Activated T-cell treated with anti-CD3 and anti-CD28 coated beads, Interleukin-2, amount 50 U/mL, for 72 hours (primary cell): ENCODE measurements at places on chromosomes 13 and 19. TPM values are rescaled to one million over a fixed set of nuclear protein-coding genes. Genes with fewer than 3 reads are reported as not detected.

CEACAM16 gene
- not detected for total RNA-seq

BEST2 gene
- total RNA-seq = not detected

ZNF583 gene
- 2.7 TPM for total RNA-seq

SWSAP1 gene
- 1.9 TPM for total RNA-seq

CNN1 gene
- not detected for total RNA-seq

CEACAM3 gene
- total RNA-seq = not detected

PDE4C gene
- total RNA-seq = 0.10 TPM

CBY2 gene
- 0.32 TPM for total RNA-seq

C19orf18 gene
- 2.1 TPM for total RNA-seq

GNA15 gene
- total RNA-seq = 32.8 TPM

TEX29 gene
- total RNA-seq = 1.1 TPM

GSX1 gene
- not detected for total RNA-seq

MOB3A gene
- total RNA-seq = 129 TPM

SELENOV gene
- total RNA-seq = not detected

DNA sequence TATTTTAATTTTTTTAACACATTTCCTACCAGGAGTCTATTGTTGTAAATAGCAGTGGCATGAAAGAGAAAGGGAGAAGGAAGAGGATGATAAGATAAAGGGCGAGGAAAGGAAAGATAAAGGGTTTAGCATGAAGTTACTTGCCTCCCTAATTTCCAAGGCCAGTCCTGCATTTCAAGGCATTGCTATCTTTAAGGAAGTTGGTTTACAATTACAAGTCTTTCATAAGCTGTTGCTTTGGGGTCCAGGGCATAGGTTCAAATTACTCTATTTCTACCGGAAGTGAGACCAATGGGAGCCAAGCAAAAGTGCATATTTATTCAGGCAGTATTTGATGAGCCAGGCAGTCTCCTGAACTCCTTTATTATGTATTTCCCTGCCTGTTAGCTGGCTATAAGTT is 27.7 kb upstream of the UBL3 start:
- no peaks in the 10 kb centered on the region for H3K4me1 ChIP-seq
- DNase-seq = no peak

DNA sequence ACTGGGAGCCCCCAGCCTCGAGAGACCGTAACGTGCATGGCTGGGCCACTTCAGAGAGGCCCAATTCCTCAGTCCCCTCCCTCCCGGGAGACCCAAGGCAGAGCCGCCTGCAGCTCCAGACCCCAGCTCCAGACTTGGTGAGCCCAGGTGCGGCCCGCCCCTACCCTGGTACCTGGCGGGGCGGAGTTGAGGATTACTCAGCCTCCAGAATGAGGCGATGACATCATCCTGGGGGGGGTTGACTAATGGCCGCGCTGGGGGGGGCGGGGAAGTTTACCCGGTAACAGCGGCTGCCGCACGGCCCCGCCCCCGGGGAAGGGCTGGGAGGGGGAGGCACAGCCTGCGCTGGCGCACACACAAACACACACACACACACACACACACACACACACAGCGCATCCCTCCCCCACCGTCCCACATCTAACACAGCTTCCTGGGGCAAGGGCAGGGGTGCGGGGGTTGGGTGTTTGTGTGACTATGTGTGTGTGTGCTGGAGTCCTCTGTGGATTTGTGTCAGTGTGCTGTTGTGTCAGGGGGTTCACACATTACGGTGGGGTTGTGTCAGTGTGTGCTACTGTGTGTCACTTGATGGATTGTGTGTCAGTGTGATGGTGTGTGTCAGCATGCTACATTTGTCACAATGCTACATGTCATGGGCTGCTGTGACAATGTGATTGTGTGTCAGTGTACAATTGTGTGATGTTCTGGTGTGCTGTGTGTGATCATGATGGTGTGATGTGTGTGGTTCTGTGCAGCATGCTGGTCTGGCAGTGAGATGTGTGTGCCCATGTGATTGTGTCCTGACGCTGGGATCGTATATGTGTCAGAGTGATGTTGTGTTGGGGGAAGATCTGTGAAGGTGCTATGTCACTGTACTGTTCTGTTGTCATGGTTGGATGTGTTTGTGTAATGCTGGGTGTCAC is 10.3 kb upstream of the BBC3 start:
- peaks cover 6% of the 10 kb centered on the region for H3K27me3 ChIP-seq
- H3K27ac ChIP-seq = no peak overlapping the region
- H3K4me1 ChIP-seq = peaks cover 16% of the 10 kb centered on the region

- H3K4me1 ChIP-seq = peaks cover 89% of the 10 kb centered on the region
- peaks cover 17% of the 10 kb centered on the region for H3K36me3 ChIP-seq
- H3K27ac ChIP-seq = peak overlapping the region; percentile 68
- no peaks in the 10 kb centered on the region for H3K27me3 ChIP-seq
- DNase-seq = no peak
These were observed 41.4 kb downstream of the GATAD2A start for GRCh38 chr19:19446655-19447437.

GRCh38 chr19:8592231-8593009 is 15.2 kb upstream of the MYO1F start:
- peaks cover 9% of the 10 kb centered on the region for H3K36me3 ChIP-seq
- no peaks in the 10 kb centered on the region for H3K27me3 ChIP-seq
- H3K4me1 ChIP-seq = peaks cover 11% of the 10 kb centered on the region
- no peak overlapping the region for H3K27ac ChIP-seq
- peak overlapping the region; percentile 82 for H3K4me3 ChIP-seq
- peak; percentile 97 for DNase-seq

GRCh38 chr19:907183-907853 is 5.7 kb downstream of the R3HDM4 start:
- peaks cover 4% of the 10 kb centered on the region for H3K36me3 ChIP-seq
- H3K27ac ChIP-seq = peak overlapping the region; percentile 46
- peak; percentile 50 for DNase-seq
- H3K27me3 ChIP-seq = no peaks in the 10 kb centered on the region
- H3K4me1 ChIP-seq = peaks cover 60% of the 10 kb centered on the region

DNA sequence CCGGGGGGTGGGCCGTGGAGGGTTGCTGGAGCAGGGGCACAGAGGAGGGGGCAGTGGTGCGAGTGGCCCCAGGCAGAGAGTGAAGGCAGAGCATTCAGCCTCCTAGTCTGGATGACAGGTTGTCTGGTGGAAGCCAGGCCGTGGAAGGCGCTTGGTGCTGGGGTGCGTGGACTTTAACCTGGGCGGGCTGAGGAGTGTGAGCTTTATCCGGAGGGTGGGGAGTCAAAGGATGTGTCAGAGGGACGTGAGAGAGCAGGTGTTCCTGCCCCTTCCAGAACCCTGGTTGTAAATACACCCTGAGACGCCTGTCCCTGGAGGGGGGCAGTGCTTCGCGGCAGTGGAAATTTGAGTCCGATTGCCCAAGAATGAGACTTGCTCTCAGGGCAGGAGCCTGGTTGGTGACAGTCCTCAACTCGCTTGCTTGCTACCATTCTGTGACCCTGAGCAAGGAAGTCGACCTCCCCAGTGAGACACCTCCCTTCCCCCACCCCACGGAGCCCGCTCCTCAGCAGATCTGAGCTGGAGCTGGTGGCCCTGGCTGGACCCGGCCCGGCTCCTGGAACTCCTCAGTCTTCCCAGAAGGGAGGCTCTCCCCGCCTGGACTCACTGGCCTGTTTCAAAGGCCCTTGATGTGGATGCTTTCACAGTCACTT is 2.3 kb downstream of the SPPL2B start:
- peak overlapping the region; percentile 58 for H3K4me3 ChIP-seq
- peaks cover 71% of the 10 kb centered on the region for H3K4me1 ChIP-seq
- no peaks in the 10 kb centered on the region for H3K27me3 ChIP-seq
- H3K36me3 ChIP-seq = peaks cover 13% of the 10 kb centered on the region
- no peak overlapping the region for H3K27ac ChIP-seq

DNA sequence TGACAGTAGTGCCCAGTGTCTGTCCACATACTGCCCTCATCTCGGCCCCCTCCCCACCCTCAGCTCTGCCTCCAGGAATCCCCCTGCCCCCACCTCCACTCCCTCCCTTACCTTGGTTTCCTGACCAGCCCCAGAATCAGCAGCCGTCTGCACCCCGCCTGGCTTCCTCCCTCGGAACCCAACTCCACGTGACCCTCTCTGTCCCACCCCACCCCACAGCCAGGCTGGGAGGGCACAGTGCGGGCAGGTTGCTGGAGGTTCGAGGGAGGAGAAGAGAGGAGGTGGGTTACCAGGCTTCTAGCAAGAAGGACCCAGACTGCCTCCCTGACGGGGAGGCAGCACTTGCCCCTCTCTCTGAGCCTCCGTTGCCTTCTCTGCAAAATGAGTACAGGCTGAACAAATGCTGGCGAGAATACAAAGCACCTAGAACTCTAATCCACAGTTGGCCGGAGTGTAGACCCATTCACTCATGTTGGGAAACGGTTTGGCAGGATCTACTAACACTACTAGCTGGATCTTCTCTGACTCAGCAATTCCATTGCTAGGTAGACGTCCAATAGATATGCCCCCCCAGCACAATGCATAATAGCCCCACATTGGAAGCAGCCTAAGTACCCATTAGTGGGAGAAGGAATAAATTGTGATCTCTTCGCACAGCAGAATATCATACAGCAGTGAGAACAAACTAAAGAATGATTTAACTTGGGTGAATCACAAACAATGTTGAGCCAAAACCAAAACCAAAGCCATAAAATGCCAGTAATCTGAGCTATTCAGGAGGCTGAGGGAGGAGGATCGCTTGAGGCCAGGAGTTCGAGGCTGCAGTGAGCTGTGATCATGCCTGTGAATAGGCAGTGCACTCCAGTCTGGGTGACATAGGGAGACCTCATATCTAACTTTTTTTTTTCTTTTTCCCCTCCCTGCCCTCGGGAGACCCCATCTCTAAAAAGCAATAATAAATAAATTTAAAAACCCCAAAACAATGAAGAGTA is at the start of gene RASAL3:
RASAL3 (minus strand) TSS at position 151 of the 992 bp plus-strand sequence. CDS start 186 bp downstream, outside the sequence.
- peaks cover 67% of the 10 kb centered on the region for H3K4me1 ChIP-seq
- peaks cover 5% of the 10 kb centered on the region for H3K36me3 ChIP-seq
- peak within 1 kb of the TSS; percentile 98 for H3K4me3 ChIP-seq

DNA sequence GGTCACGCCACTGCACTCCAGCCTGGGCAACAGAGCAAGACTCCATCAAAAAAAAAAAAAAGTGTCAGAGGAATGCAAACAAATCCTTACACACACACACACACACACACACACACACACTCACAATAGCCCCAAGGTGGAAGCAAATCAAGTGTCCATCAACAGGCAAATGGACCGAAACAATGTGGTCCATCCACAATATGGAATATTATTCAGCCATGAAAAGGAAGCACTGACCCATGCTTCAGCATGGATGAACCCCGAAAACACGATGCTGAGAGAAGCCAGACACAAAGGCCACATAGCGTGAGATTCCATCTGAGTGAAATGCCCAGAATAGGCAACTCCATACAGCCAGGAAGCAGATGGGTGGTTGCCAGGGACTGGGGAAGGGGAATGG is 16.5 kb upstream of the KLF2 start:
- no peak for DNase-seq
- H3K27ac ChIP-seq = no peak overlapping the region
- H3K36me3 ChIP-seq = no peaks in the 10 kb centered on the region
- H3K27me3 ChIP-seq = no peaks in the 10 kb centered on the region
- no peak overlapping the region for H3K4me3 ChIP-seq

GRCh38 chr13:42602906-42603305 is 29.0 kb downstream of the TNFSF11 start:
- no peak overlapping the region for H3K4me3 ChIP-seq
- H3K27ac ChIP-seq = no peak overlapping the region
- peaks cover 9% of the 10 kb centered on the region for H3K4me1 ChIP-seq
- DNase-seq = no peak
- H3K36me3 ChIP-seq = no peaks in the 10 kb centered on the region

GRCh38 chr13:91804724-91805123 is 406.3 kb downstream of the GPC5 start:
- H3K36me3 ChIP-seq = no peaks in the 10 kb centered on the region
- DNase-seq = no peak
- no peak overlapping the region for H3K4me3 ChIP-seq
- H3K27me3 ChIP-seq = no peaks in the 10 kb centered on the region
- H3K27ac ChIP-seq = no peak overlapping the region

DNA sequence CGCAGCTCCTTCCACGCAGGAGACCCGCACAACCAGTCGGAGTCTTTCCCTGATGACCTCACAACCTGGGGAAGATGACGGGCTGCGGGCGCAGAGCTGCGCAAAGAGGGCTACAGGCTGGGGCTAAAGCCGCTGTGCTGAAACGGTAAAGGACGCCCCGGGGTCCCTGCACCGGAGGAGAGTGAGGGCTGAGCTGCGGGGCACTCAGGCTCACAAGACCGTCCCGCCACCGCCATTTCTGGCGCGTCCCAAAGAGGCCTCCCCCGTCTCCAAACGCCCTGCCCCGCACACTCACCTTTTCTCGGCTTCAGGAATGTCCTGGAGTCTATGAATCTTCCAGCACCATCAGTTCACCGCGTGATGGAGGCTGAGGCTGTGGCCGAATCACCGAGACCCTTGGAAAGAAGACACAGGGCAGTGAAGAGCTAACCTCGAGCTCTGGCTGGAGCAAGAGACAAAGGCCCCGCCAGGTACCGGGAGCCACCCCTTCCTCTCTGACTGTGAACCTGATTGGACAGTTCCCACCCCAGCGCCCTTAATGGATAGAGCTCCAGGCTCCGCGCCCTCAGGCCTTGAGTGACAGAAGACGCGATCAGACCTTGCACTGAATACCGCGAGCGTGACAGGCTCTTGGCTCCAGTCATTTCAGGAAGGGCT is 41.8 kb upstream of the ZNF429 start:
- H3K27me3 ChIP-seq = no peaks in the 10 kb centered on the region
- no peak overlapping the region for H3K27ac ChIP-seq
- H3K36me3 ChIP-seq = peaks cover 16% of the 10 kb centered on the region
- H3K4me3 ChIP-seq = peak overlapping the region; percentile 78
- H3K4me1 ChIP-seq = peaks cover 6% of the 10 kb centered on the region

DNA sequence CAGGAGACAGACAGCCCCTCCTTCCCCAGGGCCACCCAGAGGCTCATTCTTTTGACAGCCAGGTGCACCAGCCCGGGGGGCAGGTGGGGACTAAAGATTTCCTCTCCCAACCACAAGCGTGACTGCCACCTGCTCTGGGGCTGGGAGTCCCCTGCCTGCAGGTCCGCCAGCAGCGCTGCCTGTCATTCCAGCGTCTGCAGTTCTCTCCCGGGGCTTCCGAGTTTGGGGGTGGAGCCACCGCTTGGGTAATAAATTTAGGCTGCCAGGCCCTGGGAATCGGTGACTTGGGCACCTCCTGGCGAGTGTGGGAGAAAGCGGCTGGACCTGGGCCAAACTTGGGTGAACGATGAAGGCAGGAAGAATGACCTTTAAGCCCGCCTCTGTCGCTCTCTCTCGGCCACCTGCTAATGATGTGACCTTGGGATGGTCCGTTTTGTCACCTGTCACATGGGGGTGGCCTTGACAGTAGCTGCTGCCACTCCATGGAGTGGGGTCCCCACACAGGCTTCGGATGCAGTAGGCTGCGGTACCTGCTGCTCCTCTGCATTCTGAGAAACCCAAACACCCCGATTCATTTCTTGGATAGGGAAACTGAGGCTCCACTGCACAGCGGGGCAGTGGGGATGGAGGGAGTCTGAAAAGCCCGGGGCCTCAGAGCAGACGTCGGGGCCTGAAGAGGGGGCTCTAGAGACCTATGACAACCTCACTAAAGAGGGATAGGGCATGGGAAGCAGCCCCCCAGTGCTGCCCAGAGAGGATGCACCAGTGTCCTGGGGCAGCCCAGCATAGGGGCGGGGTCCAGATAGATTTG is 12.8 kb downstream of the FUT6 start:
- peaks cover 2% of the 10 kb centered on the region for H3K36me3 ChIP-seq
- peak; percentile 13 for DNase-seq
- H3K4me3 ChIP-seq = peak overlapping the region; percentile 100
- peaks cover 8% of the 10 kb centered on the region for H3K4me1 ChIP-seq
- H3K27ac ChIP-seq = peak overlapping the region; percentile 99

- H3K36me3 ChIP-seq = no peaks in the 10 kb centered on the region
- no peak for DNase-seq
- peaks cover 48% of the 10 kb centered on the region for H3K4me1 ChIP-seq
- H3K27me3 ChIP-seq = no peaks in the 10 kb centered on the region
These were observed 14.3 kb downstream of the PTH2 start for GRCh38 chr19:49408816-49409440.
